ENCODE measurements at places on chromosomes 3 and 15.
A peak's percentile ranks its signal among the peaks of the same experiment; 100 is the strongest.

- DNase-seq = peak; percentile 33
Measured at GRCh38 chr15:101161656-101162055, 90.2 kb downstream of the CHSY1 start.

DNA sequence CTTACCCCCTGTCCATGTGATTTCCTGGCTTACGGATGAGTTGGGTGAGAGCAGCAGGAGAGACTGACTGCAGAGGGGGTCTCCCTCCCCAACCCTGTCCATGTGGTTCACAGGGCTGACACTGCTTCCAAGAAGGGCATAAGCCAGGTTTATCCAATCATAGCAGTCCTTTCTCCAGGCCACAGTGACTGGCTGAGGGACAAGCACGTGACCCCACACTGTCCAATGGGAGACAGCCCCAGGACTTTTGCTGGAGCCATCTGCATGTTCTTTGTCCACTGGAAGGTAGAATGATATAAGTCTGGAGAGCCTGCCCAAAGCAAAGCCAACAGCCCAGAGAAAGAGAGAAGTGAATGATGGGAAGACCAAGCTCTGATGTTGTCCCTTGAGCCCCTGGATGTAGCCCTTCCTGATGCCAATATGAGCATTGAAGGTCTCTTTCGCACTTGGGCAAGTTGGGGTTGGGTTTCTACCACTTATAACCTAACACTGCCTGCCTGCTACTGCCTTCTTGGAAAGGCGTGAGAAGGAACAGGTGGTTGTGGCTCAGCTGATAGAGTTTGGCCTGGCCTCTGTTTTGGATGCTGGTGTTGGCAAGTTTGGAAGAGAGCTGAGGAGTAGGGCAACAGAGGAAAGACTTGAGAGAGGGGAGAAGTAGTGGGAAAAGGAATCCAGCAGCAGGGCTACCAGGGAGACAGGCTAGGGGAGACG is 41.3 kb upstream of the GRIP2 start:
- no peak for DNase-seq

- DNase-seq = no peak
Measured at GRCh38 chr15:69920221-69920620, 177.5 kb downstream of the TLE3 start.

DNA sequence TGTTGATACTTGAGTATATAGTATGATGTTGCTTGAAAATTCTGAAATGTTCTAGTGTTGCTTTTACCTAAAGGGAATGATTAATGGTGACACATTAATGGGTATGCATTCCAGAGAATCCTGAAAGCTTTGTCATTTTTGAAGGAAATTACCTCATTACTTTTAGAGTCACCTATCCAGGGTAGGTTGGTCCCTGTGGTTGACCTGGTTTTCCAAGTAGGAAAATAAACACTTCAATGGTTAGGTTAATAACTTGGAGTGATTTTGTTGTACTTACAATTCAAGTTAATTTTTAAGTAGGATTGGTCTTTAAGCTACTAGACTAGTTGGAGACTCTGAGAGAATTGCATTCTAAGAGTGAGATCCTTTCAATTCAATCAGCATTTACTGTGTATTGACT is 31.0 kb downstream of the MITF start:
- no peak for DNase-seq

- DNase-seq = no peak
Measured at GRCh38 chr3:172648747-172649146, 62.1 kb downstream of the NCEH1 start.

GRCh38 chr3:61761694-61762430 is 200.5 kb downstream of the PTPRG start:
- no peak for DNase-seq

DNA sequence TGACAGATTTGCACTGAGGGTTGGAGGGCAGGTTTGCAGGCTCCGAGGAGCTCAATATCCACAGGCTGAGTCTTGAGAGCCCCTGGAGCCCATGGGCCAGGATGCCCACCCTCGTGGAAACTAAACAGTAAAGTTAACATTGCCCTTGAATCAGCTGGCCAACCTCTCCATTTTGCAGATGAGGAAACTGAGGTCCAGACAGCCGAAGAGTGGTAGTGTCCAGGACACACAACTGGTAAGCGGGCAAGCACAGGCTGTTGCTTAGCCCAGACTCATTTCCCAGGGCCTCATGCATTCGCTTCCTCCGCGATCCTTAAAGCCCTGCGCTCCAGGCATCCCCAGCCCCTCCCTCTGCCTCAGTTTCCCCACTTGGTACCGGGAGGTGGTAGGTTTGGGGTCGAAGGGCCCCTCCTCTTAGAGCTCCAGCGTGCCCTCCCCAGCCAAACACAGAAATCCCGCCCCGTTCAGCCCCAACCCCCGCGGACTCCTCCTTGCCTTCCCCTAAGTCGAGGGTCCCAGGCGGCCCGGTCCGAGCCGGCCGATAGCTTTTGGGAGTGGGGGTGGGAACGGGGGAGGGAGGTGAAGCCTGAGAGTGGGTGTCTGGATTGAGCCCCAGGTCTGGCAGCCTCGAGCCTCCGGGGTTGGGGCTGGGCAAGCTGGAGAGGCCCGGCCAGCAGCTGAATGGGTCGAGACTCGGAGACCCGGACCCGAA is 3.5 kb downstream of the PTH1R start:
- DNase-seq = no peak

GRCh38 chr3:63228087-63228486 is 50.0 kb upstream of the SYNPR start:
- no peak for DNase-seq

DNA sequence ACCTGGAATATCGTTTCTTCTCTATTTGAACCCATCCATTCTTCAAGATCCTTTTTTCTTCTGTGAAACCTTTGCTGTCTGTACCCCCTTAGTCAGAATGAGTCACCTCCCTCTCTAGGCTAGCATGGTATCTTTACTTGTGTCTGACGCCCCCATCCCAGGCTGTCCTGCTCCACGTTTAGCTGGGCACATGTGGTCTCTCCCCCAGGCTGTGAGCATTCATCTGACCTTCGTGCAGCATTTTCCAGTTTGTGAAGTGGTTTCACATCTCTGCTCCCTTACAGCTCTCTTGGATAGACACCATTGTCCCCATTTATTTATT is 14.3 kb upstream of the TLE3 start:
- DNase-seq = no peak

DNA sequence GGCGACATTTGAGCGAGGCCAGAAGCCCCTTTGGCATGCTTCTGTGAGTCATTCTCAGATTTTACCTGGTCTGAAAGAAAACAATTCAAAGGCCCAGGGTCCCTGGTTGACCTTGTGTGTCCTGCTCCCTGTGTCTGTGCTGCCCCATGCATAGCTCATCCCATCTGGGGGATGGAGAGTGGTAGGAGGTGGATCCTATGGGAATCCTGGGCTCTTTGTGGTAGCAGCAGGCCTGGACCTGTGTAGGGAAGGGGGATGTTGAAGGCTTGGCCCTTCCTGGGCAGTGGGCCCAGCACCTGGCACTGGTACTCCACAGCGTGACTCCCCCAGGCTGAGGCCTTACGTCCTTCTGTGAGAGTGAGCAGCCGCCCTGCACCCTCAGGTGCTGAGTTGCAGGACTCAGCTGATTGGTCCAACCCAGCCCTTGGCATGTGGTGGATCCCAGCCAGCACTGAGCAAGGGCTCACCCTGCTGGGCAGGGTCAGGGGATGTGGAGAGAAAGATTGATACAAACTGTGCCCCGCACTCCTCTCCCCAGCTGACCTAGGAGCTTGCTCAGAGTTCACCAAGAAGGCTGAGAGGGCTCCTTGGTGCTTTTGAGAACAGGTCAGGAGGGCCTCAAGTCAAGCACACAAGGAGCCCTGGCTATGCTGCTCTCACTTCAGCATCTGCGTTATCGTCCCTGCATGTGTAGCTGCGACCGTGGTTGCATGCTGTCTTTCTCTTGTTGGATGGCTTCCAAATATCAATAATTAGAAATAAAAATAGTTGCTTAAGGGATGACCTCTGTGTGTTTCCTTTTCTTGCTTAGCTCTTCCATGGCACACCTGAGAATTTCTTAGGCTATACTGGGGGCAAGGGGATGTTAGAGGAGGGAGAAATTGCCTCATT is 21.4 kb upstream of the JMJD7 start:
- no peak for DNase-seq

DNA sequence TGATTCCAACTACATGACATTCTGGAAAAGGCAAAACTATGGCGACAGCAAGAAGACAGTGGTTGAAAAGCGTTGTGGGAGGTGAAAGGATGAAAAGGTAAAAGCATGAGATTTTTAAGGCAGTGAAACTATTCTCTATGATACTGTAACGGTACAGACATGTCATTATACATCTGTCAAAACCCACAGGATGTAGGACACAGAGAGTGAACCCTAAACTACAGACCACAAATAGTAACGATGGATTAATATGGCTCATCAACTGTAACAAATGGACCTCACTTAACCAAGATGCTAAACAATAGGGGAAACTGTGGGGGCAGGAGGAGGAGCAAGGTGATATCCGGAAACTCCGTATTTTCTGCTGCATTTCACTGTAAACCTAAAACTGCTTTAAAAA is 39.1 kb downstream of the MYO9A start:
- no peak for DNase-seq
